ENCODE measurements at places on chromosomes 3 and 15. TPM values are rescaled to one million over a fixed set of nuclear protein-coding genes. Genes with fewer than 3 reads are reported as not detected.

DNA sequence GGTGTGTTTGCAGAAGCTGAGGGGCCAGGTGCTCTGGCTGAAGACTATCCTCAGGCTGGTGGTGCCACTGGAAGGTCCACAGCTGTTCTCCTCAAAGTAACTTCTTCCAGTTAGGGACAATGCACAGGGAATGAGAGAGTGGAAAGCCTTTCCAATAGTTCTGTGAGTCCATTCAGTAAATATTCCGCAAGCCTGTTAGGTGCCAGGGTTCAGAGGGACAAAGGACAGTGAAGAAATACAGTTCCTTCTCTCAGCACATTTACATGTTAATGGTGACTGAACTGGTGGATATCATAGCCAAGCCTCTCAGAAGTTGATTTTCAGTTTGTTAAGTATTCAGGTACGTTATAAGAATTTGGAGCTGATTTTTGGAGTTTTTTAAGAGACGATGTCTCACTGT is 122.5 kb downstream of the C3orf70 start:
- H3K27me3 ChIP-seq = no peaks in the 10 kb centered on the region
- H3K36me3 ChIP-seq = no peaks in the 10 kb centered on the region
- no peak for DNase-seq
- H3K4me3 ChIP-seq = no peak overlapping the region

GRCh38 chr3:76615719-76616118 is 424.2 kb upstream of the ROBO2 start:
- H3K4me1 ChIP-seq = no peaks in the 10 kb centered on the region
- no peak overlapping the region for H3K27ac ChIP-seq
- H3K36me3 ChIP-seq = no peaks in the 10 kb centered on the region
- no peaks in the 10 kb centered on the region for H3K27me3 ChIP-seq
- H3K4me3 ChIP-seq = no peak overlapping the region
- DNase-seq = no peak

DNA sequence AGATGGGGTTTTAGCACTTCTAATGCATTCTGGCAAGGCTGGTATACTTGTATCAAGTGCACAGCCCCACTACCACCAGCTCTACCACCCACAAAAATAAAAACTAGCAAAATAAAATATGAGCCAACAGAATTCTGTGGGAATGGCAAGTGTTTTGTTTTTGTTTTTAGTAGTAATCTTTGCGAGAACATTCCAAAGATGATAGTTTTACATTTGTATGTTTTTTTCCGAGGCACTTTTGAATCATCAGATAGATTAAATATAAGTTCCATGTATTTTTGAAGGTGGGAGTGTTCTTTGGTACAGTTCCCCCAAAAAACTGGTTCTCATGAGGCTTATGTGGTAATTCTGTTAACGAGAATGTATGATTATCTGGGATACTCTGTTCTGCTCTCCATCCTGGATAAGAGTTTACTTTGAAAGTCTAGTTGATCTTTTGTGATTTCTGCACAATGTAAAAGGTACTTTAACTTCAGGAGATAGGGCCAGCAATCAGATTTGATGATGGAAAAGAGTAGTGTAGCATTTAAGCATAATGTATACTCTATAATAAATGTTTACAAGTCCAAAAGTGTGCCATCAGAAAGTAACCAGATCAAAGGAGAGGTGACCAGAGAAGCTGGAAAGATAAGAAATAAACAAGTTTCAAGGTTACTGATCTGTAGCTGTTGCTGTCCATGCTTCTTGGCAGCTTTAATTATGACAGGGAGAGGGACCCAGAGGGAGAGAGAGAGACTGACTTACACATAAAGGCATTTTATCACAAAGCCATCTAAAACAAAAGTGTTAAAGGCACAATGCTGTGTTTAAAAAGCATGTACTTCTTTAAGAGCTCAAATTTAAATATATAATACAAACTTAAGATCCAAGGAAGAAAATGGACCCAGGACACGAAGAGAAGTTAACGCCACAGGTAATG is 130.9 kb downstream of the PGPEP1L start:
- H3K36me3 ChIP-seq = no peaks in the 10 kb centered on the region
- no peaks in the 10 kb centered on the region for H3K27me3 ChIP-seq
- peak overlapping the region; percentile 4 for H3K27ac ChIP-seq
- peaks cover 31% of the 10 kb centered on the region for H3K4me1 ChIP-seq

DNA sequence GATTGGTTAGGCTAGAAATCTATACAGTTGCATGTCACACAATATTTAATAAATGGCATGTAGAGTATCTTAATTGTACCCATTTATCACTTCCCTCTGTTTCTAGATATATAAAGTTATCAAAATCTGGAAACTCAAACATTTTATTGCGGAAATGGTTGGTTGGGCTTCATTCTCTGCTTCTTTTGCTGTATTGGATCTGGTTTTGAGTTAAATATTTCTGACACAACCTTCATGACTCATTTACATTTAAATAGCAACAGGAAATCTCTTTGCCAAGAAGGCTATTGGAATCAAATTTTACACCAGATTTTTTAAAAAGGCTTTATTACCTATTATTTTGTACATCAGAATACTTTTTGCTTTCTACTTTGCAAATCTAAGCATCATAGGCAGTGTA is 153.8 kb downstream of the EBLN2 start:
- H3K27ac ChIP-seq = no peak overlapping the region
- no peak overlapping the region for H3K4me3 ChIP-seq
- no peaks in the 10 kb centered on the region for H3K36me3 ChIP-seq

DNA sequence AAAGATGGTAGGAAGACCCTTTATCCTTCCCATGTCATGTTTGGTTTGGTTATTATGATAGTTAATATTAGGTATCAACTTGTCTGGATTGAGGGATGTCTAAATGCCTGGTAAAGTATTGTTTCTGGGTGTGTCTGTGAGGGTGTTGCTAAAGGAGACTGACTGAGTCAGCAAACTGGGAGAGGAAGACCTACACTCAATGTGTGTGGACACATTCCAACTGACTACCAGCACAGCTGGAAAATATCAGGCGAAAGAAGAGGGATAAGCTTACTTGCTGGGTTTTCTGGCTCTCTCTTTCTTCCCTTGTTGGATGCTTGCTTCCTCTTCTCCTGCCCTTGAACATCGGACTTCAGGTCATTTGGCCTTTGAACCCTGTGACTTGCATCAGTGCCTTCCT is 1227.6 kb upstream of the EPHA6 start:
- no peaks in the 10 kb centered on the region for H3K36me3 ChIP-seq
- H3K4me3 ChIP-seq = no peak overlapping the region
- DNase-seq = no peak
- H3K27me3 ChIP-seq = no peaks in the 10 kb centered on the region
- H3K4me1 ChIP-seq = no peaks in the 10 kb centered on the region
- no peak overlapping the region for H3K27ac ChIP-seq

- H3K27ac ChIP-seq = peak overlapping the region; percentile 10
- H3K36me3 ChIP-seq = no peaks in the 10 kb centered on the region
- H3K4me3 ChIP-seq = no peak overlapping the region
- H3K27me3 ChIP-seq = no peaks in the 10 kb centered on the region
- peaks cover 32% of the 10 kb centered on the region for H3K4me1 ChIP-seq
Measured at GRCh38 chr3:45552794-45553371, 41.7 kb upstream of the LIMD1 start.

- H3K36me3 ChIP-seq = no peaks in the 10 kb centered on the region
- no peak overlapping the region for H3K4me3 ChIP-seq
- peaks cover 17% of the 10 kb centered on the region for H3K4me1 ChIP-seq
- no peak overlapping the region for H3K27ac ChIP-seq
- H3K27me3 ChIP-seq = no peaks in the 10 kb centered on the region
- DNase-seq = no peak
Measured at GRCh38 chr3:123385981-123386380, 62.9 kb downstream of the ADCY5 start.

DNA sequence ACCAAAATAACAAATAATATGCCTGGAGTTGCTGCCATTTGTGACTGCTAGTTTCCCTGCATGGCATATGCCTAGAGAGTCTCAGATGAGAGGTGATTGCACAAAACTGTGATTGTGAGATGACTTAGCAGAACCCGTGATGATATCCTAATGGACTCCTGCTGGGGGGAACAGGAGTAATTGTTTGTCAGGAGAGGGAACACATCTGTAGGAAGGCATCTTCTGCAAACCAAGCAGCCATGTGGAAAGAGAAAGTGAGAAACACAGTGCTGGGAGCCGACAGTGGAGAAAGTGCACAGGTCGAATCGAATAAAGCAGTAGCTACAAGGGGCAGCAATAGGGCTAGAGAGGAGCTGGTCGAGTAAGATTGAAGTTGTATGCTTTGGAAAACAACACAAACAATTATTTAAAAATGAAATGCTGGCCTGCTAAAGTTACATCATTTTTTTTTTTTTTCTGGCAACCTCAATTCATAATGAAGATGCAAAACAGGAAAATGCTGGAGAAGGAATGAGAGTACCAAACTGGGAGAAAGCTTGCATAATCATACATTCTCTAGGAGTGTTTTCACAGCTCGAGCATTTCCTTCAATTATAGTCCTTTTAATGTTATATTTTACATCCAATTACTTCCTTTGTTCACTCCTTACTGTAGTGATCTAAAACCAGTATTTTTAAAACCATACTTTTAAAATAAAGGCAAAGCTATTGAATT is 494.2 kb upstream of the AGTR1 start:
- H3K27me3 ChIP-seq = peaks cover 4% of the 10 kb centered on the region
- H3K27ac ChIP-seq = no peak overlapping the region
- H3K4me1 ChIP-seq = no peaks in the 10 kb centered on the region
- no peaks in the 10 kb centered on the region for H3K36me3 ChIP-seq
- H3K4me3 ChIP-seq = no peak overlapping the region

DNA sequence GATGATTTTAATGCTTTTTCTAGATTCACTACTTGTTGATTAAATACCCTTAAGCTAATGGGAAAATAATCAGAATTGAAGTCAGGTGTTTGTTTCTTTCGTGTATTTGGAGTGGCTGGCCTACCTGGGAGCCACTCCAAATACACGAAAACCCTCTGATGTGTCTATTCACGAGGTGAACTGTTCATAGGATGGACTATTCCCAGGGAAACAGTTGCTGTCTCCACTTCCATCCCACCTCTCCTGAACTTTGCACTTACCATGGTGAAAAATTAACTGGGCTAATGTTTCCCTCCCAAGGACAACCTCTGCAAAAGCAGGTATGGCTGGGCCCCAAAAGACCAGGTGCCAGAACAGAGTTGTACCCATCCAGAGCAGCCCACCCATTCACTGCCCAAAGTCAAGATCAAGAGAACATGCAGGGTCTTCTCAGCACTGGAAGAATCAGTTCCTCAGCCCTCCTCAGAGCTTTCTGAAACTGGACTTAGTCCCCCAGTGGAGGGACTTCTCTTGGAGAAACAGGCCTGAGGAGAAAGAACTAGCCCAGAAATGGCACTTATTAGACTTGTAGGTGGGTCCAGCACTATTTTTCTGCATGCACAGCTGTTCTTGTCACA is 2.9 kb upstream of the SMAD3 start:
- peak overlapping the region; percentile 97 for H3K27ac ChIP-seq
- no peaks in the 10 kb centered on the region for H3K27me3 ChIP-seq
- no peaks in the 10 kb centered on the region for H3K36me3 ChIP-seq
- H3K4me1 ChIP-seq = peaks cover 28% of the 10 kb centered on the region

DNA sequence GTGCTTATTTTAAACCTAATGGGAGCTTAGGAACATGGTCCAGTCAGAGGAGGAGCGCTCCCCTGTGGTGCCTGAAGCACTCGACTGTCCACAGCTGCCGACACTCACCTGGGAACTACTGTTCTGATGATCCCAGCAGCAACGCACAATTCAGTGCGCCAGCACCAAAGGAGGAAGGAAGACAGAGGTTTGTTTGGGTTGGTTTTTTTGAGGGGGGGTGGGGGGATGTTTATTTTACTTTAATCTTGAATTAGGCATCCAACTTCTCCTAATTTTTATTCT is 48.8 kb upstream of the VGLL4 start:
- DNase-seq = no peak
- H3K27ac ChIP-seq = no peak overlapping the region
- no peaks in the 10 kb centered on the region for H3K36me3 ChIP-seq
- no peak overlapping the region for H3K4me3 ChIP-seq
- H3K4me1 ChIP-seq = no peaks in the 10 kb centered on the region

DNA sequence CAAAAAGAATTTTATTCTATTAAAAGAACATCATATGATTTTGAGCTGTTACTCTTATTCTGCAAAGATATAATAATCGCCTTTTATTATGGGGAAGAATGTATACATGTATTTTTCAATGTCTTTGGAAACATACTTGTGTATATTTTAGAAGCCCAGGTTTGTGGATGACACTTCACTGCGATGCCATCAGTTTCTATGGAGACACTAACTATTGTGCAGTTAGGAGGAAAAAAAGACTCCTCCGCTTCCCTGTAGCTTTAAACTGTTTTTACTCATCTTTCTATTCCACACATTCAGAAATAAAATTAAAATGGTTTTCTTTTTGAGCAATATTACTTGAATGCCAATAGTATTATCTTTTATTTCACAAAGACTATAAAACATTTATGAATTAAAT is 305.0 kb downstream of the NLGN1 start:
- H3K27me3 ChIP-seq = no peaks in the 10 kb centered on the region
- H3K4me3 ChIP-seq = no peak overlapping the region
- no peak overlapping the region for H3K27ac ChIP-seq
- DNase-seq = no peak
- H3K36me3 ChIP-seq = no peaks in the 10 kb centered on the region
- no peaks in the 10 kb centered on the region for H3K4me1 ChIP-seq

GRCh38 chr3:104520228-104520655 is 846.5 kb upstream of the ALCAM start:
- no peaks in the 10 kb centered on the region for H3K27me3 ChIP-seq
- H3K4me3 ChIP-seq = no peak overlapping the region
- no peak overlapping the region for H3K27ac ChIP-seq
- no peak for DNase-seq
- H3K36me3 ChIP-seq = no peaks in the 10 kb centered on the region

DNA sequence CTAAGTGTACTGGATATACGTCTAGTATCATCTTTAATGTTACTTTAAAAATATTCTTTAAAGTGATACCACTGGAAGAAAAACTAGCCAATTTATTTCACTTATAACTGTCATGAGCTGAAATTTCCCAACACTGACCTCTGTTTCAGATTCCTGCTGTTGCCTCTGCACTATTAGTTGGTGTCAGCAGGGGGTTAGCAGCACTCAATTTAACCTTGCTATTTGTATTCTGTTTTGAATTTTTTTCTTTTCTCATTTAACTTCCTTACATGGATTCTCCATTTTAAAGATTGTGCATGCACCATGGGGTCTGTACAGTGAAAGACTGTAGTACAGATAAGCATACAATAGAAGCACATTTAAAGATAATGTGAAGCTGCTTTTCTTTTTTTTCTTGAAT is 169.2 kb downstream of the UBE2E2 start:
- no peak for DNase-seq
- H3K4me1 ChIP-seq = no peaks in the 10 kb centered on the region
- H3K36me3 ChIP-seq = no peaks in the 10 kb centered on the region
- no peak overlapping the region for H3K27ac ChIP-seq

GRCh38 chr3:46663591-46664135 is 29.8 kb downstream of the ALS2CL start:
- H3K4me1 ChIP-seq = peaks cover 17% of the 10 kb centered on the region
- H3K27me3 ChIP-seq = no peaks in the 10 kb centered on the region
- no peak overlapping the region for H3K4me3 ChIP-seq
- H3K36me3 ChIP-seq = no peaks in the 10 kb centered on the region

- H3K4me1 ChIP-seq = peaks cover 3% of the 10 kb centered on the region
- no peak overlapping the region for H3K4me3 ChIP-seq
- DNase-seq = no peak
- no peaks in the 10 kb centered on the region for H3K27me3 ChIP-seq
- H3K27ac ChIP-seq = no peak overlapping the region
- no peaks in the 10 kb centered on the region for H3K36me3 ChIP-seq
Measured at GRCh38 chr3:189808246-189809007, 177.2 kb downstream of the TP63 start.

Gene CKMT1A
- total RNA-seq = 3.3 TPM

Gene RHCG
- 1.1 TPM for total RNA-seq

Gene PLD1
- total RNA-seq = 71.1 TPM

Gene RTP2
- not detected for total RNA-seq

Gene GNAT1
- not detected for total RNA-seq

Gene ZBED2
- total RNA-seq = 0.50 TPM

Gene CKMT1B
- 4.3 TPM for total RNA-seq

Gene TRPM1
- total RNA-seq = not detected

Gene LRRC15
- not detected for total RNA-seq
